Upper lobe of left lung (tissue), 6 donors: ENCODE measurements at places on chromosomes 16 and 17. TPM values are rescaled to one million over a fixed set of nuclear protein-coding genes. Genes with fewer than 3 reads are reported as not detected.

Gene ARHGDIG
- total RNA-seq: not detected

- DNase-seq: no peak
Observed at GRCh38 chr17:6487251-6488007, 43.2 kb downstream of the PIMREG start.

GRCh38 chr17:72142614-72143013, 21.8 kb downstream of the SOX9 start:
- no peak for DNase-seq

GRCh38 chr16:74625500-74626350, 18.8 kb upstream of the GLG1 start:
- DNase-seq: no peak

DNA sequence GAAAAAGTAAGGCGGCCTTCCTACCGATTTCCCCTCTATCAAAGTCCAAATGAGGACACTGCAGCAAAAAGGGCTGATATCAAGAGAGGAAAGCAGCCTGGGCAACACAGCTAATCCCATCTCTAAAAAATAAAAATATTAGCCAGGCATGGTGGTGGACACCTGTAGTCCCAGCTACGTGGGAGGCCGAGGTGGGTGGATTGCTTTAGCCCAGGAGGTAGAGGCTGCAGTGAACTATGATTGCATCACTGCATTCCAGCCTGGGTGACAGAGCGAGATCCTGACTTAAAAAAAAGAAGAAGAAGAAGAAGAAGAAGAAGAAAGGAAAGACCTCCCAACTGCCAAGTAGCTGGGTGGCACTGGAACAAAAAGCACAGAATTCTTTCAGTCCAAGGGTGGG, 14.4 kb downstream of the CACNB1 start:
- no peak for DNase-seq

Gene PRSS21
- total RNA-seq: 14.5 TPM

DNA sequence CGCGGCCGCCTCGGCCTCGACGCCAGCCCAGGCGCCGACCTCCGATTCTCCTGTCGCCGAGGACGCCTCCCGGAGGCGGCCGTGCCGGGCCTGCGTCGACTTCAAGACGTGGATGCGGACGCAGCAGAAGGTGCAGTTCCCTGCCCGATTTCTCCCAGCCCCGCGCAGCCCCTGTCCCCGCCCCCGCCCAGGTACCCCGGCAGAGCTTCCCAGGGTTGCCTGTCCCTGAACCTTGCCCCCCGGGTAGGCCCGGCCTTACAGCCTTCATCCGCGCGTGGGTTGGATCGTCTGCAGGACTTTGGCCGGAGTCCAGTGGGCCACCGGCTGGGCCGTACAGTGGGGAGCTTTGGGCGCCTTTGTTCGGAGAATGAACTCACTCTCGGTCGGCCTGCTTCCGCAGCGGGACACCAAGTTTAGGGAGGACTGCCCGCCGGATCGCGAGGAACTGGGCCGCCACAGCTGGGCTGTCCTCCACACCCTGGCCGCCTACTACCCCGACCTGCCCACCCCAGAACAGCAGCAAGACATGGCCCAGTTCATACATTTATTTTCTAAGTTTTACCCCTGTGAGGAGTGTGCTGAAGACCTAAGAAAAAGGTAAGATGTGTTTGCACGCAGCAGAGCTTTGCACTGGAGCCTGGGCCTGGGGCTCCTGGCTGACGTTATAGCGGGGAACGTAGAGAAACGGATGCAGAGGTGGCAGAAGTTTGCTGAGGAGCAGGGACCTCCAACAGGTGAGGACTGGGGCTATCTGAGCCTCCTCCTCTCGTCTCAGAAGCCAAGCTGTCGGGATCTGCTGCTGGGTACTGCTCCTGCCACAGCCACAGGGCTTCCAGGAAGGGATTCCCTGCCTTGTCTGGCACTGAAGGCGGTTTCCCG, 593 bp downstream of the GFER start:
- DNase-seq: no peak

Gene C16orf74
- 4.8 TPM for total RNA-seq

GRCh38 chr17:896953-897661, 82.5 kb downstream of the NXN start:
- DNase-seq: no peak

DNA sequence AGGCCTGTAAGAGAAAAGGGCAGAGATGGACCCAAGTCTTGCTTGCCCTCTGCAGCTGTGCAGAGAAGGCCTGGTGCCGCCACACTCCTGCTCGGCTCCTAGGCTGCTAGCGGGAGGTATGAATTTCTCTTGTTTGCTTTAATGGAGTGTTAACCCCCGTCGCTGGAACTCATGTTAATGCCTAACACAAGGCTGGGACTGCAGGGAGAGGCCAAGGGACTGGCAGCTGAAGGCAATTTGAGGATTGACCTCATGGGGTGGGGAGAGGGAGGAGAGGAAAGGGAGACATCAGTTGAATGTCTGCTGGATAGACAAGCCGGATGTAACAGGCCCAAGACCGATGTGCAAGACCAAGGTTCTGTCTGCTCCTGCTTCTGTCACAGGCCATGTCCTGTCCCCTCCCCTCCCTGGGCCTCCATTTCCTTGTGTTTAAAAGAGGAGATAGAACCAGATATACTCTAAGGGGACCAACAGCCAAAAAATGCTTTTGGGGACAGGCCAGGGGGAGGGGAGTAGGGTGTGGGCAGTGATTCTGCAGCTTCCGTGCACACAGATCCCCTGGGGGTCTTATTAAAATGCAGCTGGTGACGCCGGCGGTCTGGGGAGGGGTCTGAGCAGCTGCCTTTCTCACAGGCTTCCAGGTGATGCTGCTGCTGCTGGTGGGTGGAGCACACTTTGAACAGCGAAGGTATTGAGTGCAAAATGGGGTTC, 46.7 kb upstream of the TBX2 start:
- DNase-seq: no peak

DNA sequence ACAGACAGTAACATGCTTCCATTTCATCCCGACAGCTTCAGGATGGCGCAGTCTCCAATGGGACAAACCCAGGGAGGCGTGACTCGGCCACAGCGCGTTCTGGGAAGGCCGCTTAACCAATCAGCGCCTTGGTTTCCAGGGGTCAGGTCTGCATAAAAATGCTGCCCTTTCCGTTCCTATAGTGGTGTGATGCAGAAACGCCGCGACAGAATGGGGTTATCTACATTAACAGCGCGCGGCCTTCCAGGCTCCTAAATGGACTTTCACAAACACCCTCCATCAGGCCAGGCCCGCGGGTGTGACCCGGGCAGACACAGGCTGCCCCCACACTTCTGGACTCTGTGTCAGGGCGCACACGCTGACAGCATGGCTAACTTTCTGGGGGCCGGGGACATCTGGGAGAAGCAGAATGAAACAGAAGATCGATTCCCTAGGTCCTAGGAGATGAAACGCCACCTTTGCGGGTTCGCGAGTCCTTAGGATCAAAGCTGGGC, 792 bp downstream of the TMEM231 start:
- peak; percentile 87 for DNase-seq

DNA sequence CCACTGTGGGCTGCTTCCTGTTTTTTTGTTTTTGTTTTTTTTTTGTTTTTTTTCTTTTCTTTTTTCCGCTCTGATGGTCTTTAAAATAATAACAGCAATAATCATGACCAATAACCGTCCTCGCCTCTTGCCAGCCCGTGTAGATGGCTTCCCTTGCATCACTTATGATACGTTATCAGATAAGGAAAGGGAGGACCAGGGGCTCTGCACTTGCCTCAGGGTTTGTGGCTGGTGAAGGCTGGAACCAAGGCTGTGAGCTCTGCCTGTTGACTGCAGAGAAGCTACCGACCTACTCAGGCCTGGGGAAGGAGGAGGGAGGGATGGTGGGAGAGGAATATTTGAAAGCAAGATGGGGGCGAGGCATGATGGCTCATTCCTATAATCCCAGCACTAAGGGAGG, 114.0 kb upstream of the SDK2 start:
- DNase-seq: no peak

DNA sequence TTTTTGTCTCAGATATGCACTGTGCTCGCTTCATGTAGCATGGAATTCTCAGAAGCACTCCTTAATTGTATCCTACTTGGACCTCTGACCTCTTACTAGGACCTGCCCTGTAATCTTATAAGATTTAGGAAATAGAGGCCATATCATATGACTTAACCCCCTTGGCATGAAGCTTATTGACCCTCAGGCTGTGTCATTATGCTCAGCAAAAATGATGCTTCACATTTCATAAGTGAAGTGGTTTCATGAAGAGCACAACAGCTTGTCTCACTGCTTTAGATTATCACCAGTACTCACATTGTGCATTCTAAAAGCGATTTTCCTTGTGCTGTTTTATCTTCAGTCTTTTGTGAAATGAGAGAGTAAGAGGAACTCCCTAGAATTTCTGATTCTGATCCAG, 6.4 kb downstream of the PHKB start:
- DNase-seq: no peak

Gene CFAP97D1
- not detected for total RNA-seq

Gene ABCA10
- 4.4 TPM for total RNA-seq

DNA sequence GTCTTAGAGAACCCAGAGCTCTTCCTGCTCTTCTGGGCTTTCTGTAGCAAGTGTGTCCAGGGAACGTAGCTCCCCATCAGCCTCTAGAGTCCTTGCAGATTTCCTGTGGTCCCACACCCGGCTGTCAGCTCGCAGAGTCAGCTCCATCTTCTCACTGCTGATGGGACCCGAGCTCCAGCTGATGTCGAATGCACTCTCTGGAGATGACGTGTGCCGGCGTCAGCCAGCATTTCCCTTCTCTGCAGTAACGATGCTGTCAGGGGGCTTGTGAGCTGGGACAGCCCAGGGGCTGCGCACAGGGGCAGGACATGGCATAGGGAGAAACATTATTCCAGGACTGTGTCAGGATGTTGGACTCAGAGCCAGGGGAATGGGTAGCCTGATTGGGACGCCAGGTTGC, 87.8 kb downstream of the SNX29 start:
- no peak for DNase-seq

DNA sequence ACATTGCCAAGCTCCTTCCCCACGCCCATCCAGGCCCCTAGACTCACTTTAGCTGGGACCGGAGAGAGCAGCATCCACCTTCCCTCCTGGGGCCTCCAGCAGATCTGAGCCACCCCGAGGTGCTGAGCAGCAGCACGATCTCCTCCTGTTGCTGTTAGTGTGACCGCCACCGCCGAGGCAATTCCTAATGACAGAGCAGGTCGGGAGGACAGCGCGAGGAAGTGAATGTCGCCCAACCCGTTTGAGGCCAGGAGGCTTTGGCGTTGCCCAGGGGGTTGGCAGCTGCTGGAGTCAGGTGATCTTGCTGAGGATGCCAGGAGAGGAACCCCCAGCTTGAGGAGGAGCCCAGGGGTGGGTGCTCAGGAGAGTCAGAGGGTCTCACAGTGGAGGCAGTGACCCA, at the start of gene RNF222:
Gene RNF222 (minus strand): TSS at position 192 of the 400 bp plus-strand sequence. CDS start 4,366 bp downstream, outside the sequence.
- DNase-seq: no peak

GRCh38 chr16:29811896-29812665, at the start of gene PRRT2:
Gene PRRT2 (plus strand): TSS chr16:29812193. CDS start chr16:29813055, 862 bp downstream.
- DNase-seq: peak; percentile 91

DNA sequence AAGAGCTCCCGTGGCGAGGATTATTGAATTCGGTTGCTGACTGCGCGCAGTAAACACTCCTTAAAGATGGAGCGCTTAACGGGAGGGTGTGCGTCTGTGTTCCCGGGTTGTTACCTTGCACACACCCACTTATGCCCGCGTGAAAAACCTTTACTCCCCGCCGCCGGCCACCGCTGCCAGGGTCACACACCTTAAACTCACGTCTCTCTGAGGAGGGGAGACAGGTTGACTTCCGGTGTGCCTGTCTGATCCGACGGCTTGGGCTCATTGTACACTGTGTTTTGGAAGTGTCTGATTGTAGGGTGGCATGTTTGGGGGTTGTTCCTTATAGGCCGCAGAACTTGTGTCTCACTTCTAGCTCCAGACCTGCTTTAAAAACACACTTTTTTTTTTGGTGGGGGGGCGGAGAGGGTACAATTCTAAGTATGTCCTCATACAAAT, 66.8 kb downstream of the KPNA2 start:
- peak; percentile 81 for DNase-seq

DNA sequence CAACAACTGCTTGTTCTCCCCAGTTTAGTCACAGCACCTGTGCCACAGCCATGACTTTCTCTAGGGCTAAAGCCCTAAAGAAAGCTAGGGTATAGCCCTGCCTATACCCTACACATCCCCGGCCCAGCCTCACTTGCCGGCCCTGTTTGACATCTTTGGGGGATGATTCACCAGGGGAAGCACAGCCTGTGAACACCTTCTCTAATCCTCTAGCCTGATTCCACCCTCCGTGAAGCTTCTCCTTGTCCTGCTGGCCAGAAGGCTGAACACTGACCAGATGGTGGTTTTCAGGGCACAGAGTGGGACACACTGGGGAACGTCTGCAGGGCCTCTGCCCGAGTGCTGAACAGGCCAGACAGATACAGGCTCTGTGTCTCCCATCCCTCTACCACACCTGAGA, 6.0 kb downstream of the CLEC16A start:
- DNase-seq: no peak
